ENCODE measurements at places on chromosomes 11 and 22.

- peak; percentile 79 for DNase-seq
Observed at GRCh38 chr22:24175160-24175808, 6.0 kb upstream of the SUSD2 start.

DNA sequence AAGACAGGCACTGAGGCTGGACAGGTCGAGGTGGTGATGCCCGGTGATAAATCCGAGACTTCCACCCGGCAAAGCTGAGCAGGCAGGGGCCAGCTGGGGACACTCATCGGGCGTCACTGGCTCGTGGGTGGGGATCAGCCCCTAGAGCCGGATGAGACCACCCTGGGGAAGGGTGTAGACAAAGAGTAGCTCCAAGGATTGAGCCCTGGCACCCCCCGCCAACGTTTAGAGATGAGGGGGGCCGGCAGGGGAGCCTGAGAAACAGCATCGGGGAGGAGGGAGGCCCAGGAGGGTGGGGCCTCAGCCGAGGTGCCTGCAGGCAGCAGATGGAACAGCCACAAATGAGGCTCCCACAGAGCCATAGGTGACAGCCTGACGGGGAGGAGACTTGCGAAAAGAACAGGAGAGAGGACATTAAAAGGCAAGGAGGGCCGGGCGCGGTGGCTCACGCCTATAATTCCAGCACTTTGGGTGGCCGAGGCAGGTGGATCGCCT is 27.4 kb upstream of the CBX7 start:
- no peak for DNase-seq

DNA sequence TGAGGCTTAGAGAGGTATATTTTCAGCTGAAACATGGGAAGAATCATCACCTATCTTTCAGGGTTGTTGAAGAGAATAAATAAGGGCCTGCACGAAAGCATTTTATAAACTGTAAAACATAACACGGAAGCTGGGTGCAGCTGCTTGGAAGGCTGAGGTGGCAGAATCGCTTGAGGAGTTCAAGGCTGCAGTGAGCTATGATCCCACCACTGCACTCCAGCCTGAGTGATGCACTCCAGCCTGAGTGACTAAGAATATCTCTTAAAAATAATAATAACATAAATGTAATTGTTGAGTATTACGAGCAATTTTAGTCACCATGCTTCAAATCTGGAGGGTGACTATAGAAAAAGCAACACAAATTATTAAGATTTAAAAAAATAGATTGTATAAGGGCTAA is 16.3 kb downstream of the RBFOX2 start:
- no peak for DNase-seq

DNA sequence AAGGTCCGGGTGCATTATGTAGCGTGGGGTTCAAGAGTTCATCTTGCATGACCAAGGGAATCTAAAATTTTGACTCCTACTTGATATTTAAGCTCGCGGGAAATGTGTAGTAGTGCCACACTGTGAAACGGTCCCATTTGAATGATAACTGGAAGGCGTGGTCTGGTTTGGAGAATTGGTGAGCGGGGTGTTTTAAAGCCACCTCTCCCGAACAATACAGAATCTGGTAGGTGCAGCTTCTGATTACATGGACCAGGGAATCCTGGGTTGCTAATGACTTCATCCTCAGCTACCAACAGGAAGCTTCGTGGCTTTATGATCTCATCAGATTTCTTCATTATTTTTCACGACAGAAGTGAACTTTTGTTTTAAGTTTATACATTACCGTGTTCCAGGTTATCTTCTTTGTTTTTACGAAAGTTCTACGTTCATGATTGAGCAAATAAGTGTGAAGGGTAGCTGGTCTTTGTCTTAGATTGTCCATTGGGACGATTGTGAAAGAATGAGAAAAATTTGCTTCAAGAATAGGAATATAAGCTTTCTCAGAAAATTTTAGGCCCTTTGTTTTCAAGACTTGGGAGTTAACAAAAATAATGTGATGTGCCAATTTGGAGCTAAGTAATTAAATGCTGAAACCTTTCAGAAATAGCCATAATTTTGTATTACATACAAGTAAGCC is 1.7 kb downstream of the QSER1 start:
- DNase-seq, result no peak

DNA sequence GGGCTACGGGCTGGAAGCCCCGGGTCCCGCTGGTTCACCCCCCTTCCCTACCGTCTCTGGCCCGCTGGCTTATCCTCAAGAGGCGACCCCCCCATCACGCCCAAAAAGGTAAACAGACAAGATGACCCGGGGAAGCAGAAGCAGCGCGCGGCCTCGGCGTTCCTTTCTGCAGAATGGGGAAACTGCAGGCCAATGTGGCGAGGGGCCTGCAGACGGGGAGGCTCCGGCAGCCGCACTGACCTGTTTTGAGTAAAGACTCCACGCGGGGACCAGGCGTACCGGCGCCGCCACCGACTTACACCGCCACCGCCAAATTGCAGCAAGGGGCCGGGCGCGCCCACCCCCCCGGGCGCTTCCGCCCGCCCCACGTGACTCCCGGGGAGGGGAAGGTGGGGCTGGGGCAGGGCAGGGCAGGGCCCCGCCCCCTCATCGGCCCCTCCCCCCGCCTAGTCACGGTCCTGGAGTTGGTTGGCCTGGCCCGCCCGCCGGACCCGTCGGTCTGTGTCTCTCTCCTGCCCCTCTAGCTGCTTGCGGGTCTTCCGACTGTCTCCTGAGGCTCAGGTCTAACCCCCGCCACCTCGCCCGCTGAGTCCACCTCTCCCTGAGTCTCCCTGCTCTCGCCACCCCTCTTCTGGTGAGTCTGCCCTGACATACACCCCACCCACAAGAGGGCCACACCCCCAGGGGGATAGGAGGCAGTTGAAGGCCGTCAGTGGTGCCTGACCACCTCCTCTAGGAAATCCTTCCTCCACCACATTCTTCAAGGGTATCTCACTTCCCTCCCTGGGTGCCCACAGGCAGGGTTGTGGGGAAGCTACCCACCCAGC is at the start of gene ARAP1:
TSS of gene ARAP1 (minus strand) at position 321 of the 827 bp plus-strand sequence. CDS start 25,280 bp downstream, outside the sequence.
- peak; percentile 80 for DNase-seq

- no peak for DNase-seq
Observed at GRCh38 chr11:23551706-23552105, 691.4 kb upstream of the CCDC179 start.

DNA sequence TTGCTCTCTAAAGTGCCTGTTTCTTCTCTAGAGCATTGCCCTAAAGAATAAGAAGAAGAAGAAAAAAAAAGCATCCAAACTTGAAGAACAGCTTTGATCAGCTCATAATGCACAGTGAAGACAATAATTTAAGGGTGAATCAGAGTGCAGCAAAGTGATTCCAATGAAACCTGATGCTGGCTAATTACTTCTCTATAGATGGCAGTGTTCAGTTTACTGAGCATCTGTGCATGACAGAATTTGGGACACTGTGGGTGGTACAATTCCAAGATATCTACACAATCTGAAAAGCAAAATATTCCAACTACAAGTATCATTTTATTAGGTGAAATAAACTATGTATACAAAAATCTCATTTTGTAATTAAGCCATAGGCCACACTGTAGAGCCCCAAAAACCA is 450.5 kb upstream of the CCDC90B start:
- no peak for DNase-seq

- DNase-seq, result no peak
Observed at GRCh38 chr11:126727381-126727780, 273.2 kb downstream of the KIRREL3 start.

DNA sequence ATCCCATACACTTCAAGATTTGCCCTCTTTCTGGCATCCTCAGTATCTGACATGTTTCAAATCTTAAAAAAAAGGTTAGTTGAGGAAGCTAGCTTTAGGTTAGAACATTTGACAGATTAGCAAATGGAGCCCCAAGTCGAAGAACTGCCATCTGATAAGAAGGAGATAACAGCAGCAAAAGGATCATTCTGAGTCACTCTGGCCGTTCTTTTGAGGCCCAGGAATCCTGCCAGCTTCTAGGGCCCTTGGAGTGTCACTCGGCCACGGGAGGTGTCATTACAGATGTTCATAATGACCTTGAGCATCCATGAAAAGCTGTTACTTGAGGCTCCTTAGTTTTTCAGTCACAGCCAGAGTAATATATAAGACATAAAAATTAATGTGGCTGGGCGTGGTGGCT is 132.1 kb upstream of the RASSF10 start:
- no peak for DNase-seq

DNA sequence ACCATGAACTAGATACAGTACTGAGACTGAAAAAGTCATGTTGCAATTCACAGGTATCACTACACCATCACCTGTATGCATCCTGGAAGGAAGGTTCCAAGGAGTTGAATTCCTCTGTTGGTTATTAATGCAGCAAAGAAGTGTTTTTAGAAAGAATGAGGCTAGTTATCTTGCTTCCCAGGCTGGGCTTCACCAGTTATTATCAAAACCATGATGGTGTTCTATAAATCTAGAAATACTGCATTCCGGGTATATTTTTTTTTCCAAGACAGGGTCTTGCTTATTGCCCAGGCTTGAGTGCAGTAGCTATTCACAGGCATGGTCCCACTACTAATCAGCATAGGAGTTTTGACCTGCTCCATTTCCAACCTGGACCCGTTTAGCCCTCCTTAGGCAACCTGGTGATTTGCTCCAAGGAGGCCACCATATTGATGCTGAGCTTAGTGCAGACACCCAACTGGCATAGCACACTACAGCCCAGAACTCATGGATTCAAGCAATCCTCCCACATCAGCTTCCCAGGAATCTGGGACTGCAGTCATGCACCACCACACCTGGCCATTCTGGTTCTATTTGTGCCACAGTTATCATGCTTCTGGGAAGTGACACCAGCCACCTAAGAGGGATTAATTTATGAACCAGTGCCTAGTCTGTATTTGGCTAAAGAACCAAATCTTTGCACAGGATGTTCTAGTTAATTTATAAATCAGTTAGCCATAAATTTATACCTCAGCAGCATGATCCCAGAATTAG is 1.6 kb upstream of the MPEG1 start:
- DNase-seq, result no peak

GRCh38 chr22:50731811-50732624 is 6.0 kb upstream of the ACR start:
- DNase-seq, result peak; percentile 82

DNA sequence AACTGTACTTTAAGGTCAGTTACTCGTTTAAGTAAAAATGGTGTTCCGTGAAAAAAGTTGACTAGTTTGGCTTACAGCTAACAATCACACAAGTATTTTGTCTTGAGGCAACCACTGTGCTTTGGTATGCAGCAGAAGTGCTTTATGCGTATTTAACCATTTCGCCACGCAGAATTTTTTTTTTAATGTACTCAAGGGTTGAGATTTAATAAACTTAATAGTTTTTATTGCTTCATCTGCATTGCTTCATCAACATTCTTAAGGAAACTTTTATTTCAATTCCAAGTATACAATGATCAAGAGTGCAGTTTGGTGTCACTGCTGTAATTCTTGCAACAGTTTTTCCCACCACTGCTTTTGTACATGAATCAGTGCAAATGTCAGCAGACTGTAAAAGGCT is 66.4 kb downstream of the ZNRF3 start:
- DNase-seq, result no peak

GRCh38 chr11:124745835-124746620 is 6.0 kb downstream of the VSIG2 start:
- peak; percentile 64 for DNase-seq

Measured in head of caudate nucleus (tissue), 42 donors.